ENCODE measurements at places on chromosomes 7 and 10. TPM values are rescaled to one million over a fixed set of nuclear protein-coding genes. Genes with fewer than 3 reads are reported as not detected.

RGS10 gene
- total RNA-seq: 54.5 TPM

SPDYE2B gene
- not detected for total RNA-seq

LCOR gene
- total RNA-seq: 8.1 TPM

NRAP gene
- not detected for total RNA-seq

SLC13A1 gene
- total RNA-seq: not detected
